ENCODE measurements at places on chromosomes 2 and 18.

- H3K27me3 ChIP-seq = peaks cover 5% of the 10 kb centered on the region
- peak overlapping the region; percentile 46 for H3K4me3 ChIP-seq
- H3K27ac ChIP-seq = peak overlapping the region; percentile 34
- H3K4me1 ChIP-seq = peaks cover 19% of the 10 kb centered on the region
Observed at GRCh38 chr2:219199470-219200211, 6.9 kb upstream of the ZFAND2B start.

GRCh38 chr18:43515481-43515880 is 238.2 kb upstream of the SYT4 start:
- H3K4me1 ChIP-seq = no peaks in the 10 kb centered on the region
- no peak overlapping the region for H3K27ac ChIP-seq
- H3K27me3 ChIP-seq = no peaks in the 10 kb centered on the region
- H3K36me3 ChIP-seq = no peaks in the 10 kb centered on the region
- H3K4me3 ChIP-seq = no peak overlapping the region
- DNase-seq = no peak

DNA sequence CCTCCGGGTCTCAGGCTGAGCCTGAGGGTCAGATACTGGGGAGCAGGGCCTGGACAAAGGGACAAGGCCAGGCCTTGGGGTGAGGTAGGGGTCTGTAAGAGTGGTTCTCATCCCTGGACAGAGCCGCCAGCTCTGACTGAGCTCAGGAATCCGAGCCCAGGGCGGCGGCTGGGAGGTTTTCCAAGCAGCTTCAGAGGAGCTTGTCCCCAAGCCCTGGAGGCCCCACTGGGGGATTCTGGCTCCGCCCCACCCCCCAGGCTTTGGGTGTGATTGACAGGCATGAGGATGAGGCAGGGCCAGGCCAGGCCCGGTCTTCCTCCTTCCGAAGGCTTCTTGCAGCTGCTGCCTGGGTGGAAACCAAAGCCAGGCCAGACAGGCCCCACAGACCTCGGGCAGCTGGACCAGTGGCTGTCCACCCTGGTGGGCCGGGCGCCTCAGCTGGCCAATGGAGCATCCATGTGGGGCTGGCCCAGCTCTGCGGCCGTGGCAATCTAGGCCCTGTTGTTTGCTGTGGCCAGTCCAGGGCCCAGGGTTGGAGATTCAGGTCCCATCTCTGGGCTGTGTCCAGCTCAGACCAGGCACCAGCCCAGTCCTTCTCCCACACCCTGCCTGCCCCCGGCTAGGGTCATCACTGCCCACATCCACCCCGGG is 23.1 kb upstream of the GPC1 start:
- peak; percentile 11 for DNase-seq
- H3K4me3 ChIP-seq = no peak overlapping the region
- no peaks in the 10 kb centered on the region for H3K27me3 ChIP-seq

GRCh38 chr2:239308661-239309397 is 92.0 kb downstream of the HDAC4 start:
- peak; percentile 25 for DNase-seq
- H3K4me1 ChIP-seq = peaks cover 25% of the 10 kb centered on the region
- no peak overlapping the region for H3K4me3 ChIP-seq
- no peak overlapping the region for H3K27ac ChIP-seq

- no peaks in the 10 kb centered on the region for H3K4me1 ChIP-seq
- no peaks in the 10 kb centered on the region for H3K27me3 ChIP-seq
- DNase-seq = no peak
- H3K4me3 ChIP-seq = no peak overlapping the region
- no peaks in the 10 kb centered on the region for H3K36me3 ChIP-seq
Observed at GRCh38 chr18:37689841-37690240, 124.2 kb upstream of the CELF4 start.

- no peak for DNase-seq
- H3K27me3 ChIP-seq = no peaks in the 10 kb centered on the region
- H3K4me3 ChIP-seq = no peak overlapping the region
Observed at GRCh38 chr2:37143974-37144373, 12.8 kb downstream of the EIF2AK2 start.

- no peak overlapping the region for H3K27ac ChIP-seq
- no peaks in the 10 kb centered on the region for H3K27me3 ChIP-seq
- DNase-seq = no peak
- no peaks in the 10 kb centered on the region for H3K4me1 ChIP-seq
- H3K36me3 ChIP-seq = no peaks in the 10 kb centered on the region
Observed at GRCh38 chr2:107648781-107649404, 177.8 kb upstream of the RGPD4 start.

DNA sequence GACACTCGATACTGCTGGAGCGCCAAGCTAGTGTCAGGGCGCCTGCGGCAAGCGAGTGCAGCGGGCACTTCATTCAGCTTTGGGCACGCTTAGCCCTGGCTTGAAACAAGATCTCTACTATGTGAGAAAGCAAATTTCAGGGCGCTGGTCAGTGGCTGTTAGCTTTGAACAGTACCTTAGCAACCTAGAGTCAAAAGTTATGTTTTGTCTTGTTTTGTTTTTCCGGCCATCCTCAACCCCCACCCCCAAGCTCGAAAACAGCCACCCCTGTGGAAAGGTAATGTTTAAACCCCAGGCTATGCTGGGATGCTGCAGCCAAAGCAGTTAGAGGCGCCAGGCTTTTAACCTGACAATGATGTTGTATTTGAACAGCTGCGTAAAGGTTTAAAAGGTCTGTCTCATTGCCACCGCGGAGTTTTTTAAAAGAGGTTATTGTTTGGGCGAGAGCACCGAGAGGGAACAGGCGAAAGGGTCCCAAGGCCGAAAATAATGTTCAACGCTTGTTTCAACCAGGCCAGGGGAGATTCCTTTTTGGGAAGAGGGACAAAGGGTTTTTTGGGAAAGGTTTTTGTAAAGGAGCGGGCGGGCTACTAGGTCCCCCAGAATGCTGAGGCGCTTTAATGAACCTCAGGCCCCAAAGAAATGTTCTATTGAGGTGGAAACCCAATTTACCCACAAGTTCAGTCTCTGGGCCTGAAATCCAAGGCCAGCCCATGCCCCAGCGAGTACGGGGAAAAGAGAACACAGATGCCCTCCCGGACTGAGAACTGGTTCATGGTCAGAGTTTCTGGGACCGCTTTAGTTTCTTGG is 2.3 kb upstream of the HOXD10 start:
- H3K4me1 ChIP-seq = peaks cover 9% of the 10 kb centered on the region
- H3K27ac ChIP-seq = no peak overlapping the region
- peaks cover 98% of the 10 kb centered on the region for H3K27me3 ChIP-seq
- no peaks in the 10 kb centered on the region for H3K36me3 ChIP-seq

DNA sequence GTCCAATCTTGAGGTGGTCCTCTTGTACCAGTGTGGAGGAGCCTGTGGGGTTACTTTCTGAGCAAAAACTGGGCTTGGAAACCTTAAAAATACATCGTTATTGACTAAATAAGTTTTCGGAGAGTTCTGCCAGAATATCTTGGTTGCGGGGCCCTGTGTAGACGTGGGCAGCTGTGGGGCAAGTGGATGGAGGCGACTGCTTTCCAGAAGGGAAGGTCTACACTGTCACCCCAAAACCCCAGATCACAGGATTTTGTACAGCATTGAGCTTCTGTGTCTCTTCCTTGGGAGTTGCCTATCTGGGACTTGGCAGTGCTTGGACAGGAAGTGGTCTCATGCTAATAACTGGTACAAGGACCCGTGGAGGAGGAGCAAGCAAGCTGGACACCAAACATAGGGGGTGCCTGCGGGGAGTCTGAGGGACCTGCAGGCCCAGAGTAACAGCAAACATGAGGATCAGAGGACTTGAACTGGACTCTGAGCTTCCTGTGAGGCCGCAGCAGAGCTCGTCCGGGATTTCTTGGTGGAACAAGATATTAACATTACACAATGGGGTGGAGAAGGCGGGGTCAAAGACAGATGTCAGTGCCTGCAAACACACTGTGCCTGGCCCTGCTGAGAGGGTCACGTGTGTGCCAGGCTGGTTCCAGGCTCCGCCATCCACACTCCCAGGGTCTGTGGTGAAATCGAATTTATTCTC is 48.0 kb upstream of the CTLA4 start:
- no peak for DNase-seq
- H3K4me1 ChIP-seq = peaks cover 50% of the 10 kb centered on the region
- H3K27me3 ChIP-seq = no peaks in the 10 kb centered on the region
- no peak overlapping the region for H3K27ac ChIP-seq
- H3K4me3 ChIP-seq = no peak overlapping the region

- no peaks in the 10 kb centered on the region for H3K36me3 ChIP-seq
- no peak overlapping the region for H3K4me3 ChIP-seq
- H3K27me3 ChIP-seq = peaks cover 44% of the 10 kb centered on the region
- H3K27ac ChIP-seq = no peak overlapping the region
- H3K4me1 ChIP-seq = no peaks in the 10 kb centered on the region
- no peak for DNase-seq
Observed at GRCh38 chr2:240448387-240449274, 13.2 kb downstream of the GPC1 start.

DNA sequence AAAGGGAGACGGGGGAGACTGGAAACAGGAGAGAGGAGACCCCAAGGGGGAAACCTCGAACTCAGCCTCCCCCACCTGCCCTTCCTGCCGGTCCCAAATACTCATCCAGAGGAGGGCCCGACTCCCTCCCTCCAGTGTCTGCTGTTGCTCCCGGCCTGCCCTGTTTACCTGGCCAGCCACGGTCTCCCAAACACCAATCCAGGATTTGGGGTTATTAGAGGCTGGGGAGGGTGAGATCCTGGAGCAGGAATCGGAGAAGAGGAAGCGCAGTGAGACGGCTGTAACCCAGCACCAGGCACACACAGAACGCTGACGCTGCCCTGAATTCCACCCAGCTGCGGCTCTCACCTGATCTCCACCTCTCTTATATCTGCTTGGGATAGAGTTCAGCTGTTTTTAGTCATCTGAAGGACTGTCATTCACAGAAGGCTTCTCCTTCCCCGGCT is 213.0 kb downstream of the TNS1 start:
- peak overlapping the region; percentile 73 for H3K4me3 ChIP-seq
- H3K4me1 ChIP-seq = peaks cover 23% of the 10 kb centered on the region
- H3K27me3 ChIP-seq = no peaks in the 10 kb centered on the region

- H3K4me3 ChIP-seq = no peak overlapping the region
- H3K27me3 ChIP-seq = no peaks in the 10 kb centered on the region
- no peak for DNase-seq
- H3K27ac ChIP-seq = no peak overlapping the region
- no peaks in the 10 kb centered on the region for H3K36me3 ChIP-seq
- H3K4me1 ChIP-seq = peaks cover 9% of the 10 kb centered on the region
Observed at GRCh38 chr2:10285556-10286198, 17.0 kb upstream of the HPCAL1 start.

DNA sequence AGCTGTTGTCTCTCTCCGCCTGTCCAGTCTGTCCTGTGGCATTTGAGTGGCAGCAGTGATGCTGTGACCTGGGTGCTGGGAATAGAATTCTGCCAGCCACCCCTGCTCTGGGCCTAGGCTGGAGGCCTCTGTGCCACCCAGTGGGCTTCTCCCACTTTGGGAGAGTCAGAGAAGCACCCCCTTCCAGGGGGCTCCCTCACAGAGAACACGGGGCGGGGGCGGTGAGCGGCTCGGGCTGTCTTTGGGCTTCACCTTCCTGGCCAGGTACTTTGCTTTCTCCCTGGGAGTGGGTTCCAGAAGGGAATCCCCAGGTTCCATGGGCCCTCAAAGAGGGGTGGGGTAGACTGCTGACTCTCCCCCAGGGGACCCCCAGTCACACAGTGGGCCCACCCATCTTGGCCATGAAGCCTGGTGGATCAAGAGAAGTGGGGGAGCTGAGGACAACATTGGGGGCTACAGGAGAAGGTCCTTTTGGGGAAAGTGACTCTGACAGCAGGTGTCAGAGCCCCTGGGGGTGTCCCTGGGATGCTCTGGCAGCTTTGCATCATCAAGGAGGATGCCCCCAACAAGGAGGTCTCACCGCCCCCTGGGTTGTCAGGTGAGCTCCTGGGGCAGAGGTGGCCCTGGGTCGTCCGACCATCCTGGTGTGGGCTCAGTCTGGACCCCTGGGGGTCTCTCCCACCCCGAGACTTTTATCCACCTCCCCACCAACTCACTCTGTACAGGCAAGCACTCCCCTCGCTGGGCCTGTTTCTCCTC is 18.8 kb upstream of the BOK start:
- H3K4me1 ChIP-seq = peaks cover 5% of the 10 kb centered on the region
- H3K4me3 ChIP-seq = no peak overlapping the region
- H3K27me3 ChIP-seq = peaks cover 36% of the 10 kb centered on the region
- no peaks in the 10 kb centered on the region for H3K36me3 ChIP-seq

DNA sequence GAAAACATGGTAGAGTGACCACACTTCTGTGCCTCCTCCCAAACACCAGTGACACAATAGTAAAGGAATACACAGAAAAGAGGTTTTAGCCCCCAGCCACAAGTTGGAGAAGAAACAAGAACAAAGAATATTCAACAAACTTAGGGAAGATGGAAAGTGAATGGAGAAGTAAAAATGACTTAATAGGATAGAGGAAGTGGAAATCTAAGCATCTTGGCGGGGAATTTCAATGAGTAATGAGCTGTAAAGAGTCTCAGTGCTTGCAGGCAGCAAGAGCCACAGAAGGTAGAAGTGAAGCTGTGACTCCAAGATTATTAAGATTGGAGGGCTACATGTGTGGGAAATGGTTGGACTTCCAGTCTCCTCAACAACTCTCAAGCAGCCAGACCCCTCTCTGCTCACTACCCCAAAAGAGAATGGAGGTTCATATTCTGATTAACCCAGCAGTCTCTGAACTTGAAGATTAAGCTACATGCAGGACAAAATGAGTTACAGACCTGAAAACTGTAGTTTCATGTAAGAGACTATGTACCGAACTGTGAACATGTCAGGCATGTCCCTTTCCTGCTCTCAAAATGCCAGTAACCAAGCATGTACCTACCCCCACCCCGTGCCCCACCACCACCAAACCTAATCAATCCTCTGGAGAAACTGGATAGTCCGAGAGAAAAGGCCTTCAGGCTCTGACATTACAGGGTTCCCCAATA is 16.9 kb upstream of the HNRNPLL start:
- H3K36me3 ChIP-seq = no peaks in the 10 kb centered on the region
- no peak overlapping the region for H3K27ac ChIP-seq
- peaks cover 26% of the 10 kb centered on the region for H3K4me1 ChIP-seq
- no peak for DNase-seq

DNA sequence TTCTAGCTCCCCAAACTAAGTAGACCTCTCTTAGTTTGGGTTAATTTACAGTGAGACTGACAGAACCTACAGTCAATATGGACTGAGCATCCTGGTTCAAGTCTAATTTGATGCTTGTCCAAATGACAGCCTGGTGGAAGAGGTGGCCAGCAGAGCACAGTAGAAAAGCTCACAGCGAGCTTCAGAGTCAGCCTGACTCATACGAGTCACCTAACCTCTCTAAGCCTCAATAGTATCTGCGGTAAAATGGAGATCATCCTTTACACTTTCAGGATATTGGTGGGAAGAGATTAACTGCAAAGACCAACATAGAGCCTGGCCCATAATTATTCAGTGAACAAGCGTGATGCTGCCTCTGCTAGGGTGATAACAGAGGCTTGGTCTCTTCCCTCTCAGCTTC is 54.5 kb downstream of the DOCK10 start:
- H3K36me3 ChIP-seq = peaks cover 56% of the 10 kb centered on the region
- no peaks in the 10 kb centered on the region for H3K27me3 ChIP-seq
- H3K27ac ChIP-seq = peak overlapping the region; percentile 87
- H3K4me3 ChIP-seq = no peak overlapping the region
- no peak for DNase-seq

Measured in activated T-cell treated with anti-CD3 and anti-CD28 coated beads, Interleukin-2, amount 50 U/mL, for 24 hours (primary cell).